HuH-7 (cell line): ENCODE measurements at places on chromosomes 11 and 22.

GRCh38 chr11:117180020-117180419 lies 1.5 kb downstream of the SIDT2 start:
- DNase-seq, result no peak

DNA sequence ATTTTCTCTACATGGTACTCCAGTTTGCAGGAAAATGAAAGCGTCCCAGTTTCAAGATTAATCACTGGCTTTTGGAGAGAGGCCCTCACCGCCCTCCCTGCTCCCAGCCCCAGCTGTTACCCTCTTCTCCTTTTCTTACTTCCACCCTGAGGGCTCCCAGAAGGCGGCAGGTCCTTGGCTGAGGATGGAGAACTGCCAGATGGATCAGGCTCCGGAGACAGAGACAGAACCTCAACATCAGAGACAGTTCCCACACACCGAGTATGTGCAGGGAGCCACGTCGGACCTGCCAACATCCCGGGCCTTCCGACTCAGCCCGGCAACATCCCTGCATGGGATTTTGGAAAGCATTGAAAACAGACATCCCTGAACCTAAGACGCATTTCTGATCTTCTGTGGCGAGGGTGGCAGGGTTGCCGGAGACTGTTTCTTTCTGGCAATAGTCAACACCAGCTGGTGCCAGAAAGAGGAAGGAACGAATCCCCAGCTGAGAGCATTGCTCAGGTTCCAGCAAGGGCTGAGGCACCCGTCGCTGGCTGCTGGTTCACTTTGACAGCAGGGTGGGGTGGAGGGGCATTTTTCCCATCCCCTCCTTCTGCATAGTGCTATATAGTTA lies 467.1 kb downstream of the MIAT start:
- no peak for DNase-seq

- DNase-seq, result no peak
These were observed 407.3 kb downstream of the TMEM135 start for GRCh38 chr11:87444993-87445392.

- peak; percentile 68 for DNase-seq
These were observed 48.0 kb upstream of the CLPB start for GRCh38 chr11:72482211-72482812.

- DNase-seq, result peak; percentile 52
These were observed 85.1 kb downstream of the BARX2 start for GRCh38 chr11:129460714-129461113.

GRCh38 chr11:65915821-65916251 lies 3.0 kb downstream of the C11orf68 start:
- no peak for DNase-seq

DNA sequence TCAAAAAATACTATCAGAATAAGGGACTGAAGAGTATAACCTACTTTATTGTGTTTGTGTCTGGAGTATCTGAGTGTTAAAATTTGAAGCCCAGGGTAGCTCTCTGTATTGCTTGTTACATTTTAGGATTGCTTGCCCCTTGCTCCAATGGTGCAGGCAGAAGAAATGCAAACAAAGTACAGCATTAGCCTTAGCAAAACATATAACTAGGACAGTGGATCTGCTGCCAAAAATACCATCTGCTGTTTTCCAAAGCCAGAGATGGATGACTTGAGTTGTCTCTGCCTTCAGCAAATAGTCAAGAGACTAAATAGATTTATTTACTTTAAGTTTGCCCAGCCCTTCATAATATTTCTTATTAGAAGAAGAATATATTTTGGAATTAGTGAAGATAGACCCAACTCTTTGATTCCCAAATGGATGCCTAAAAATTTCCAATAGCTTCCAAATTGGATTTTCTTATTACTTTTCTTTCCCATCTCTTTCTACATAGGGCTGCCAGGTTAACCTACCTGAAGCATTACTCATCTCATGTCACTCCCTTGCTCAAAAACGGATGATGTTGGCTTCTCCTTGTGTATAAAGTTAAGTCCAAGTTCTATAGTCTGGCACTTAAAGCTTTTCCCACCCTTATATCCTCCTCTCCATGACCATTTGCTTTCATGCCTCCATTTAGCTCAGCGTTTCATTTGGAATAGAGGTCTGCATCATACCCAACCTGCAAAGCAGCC lies 66.3 kb downstream of the LDLRAD3 start:
- DNase-seq, result no peak
